Vagina (tissue), 2 donors: ENCODE measurements at places on chromosomes 1 and 21. TPM values are rescaled to one million over a fixed set of nuclear protein-coding genes. Genes with fewer than 3 reads are reported as not detected.

DNA sequence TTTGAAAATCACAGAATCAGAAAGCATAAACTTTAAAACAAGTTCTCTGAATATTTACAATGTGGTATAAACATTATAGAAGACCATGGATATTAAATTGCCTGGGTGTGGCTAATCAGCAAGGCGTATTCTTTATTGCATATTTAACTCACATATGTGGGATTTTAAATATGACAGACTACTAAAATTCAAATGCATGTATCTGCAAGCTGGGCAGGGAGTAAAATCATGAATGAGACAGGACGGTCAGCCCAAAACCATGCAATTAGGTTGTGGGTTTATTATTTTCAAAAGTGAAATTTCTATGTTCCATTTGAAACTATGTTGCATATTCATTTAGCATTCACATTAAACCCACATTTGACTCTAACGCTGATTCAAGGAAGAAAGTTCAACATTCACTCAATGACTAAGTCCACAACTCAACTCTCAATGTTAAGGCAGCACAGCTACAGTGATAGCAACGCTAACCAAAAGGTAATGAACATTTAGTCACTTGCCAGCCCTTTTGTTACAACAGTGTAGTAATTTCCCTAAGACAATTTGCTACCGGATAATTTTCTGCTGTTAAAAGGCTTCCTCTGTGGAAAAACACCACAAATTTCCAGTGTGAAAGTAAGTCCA, 6.3 kb upstream of the SYNJ1 start:
- no peak for DNase-seq
- peaks cover 22% of the 10 kb centered on the region for H3K36me3 ChIP-seq
- no peak overlapping the region for H3K4me3 ChIP-seq
- no peaks in the 10 kb centered on the region for H3K4me1 ChIP-seq

DNA sequence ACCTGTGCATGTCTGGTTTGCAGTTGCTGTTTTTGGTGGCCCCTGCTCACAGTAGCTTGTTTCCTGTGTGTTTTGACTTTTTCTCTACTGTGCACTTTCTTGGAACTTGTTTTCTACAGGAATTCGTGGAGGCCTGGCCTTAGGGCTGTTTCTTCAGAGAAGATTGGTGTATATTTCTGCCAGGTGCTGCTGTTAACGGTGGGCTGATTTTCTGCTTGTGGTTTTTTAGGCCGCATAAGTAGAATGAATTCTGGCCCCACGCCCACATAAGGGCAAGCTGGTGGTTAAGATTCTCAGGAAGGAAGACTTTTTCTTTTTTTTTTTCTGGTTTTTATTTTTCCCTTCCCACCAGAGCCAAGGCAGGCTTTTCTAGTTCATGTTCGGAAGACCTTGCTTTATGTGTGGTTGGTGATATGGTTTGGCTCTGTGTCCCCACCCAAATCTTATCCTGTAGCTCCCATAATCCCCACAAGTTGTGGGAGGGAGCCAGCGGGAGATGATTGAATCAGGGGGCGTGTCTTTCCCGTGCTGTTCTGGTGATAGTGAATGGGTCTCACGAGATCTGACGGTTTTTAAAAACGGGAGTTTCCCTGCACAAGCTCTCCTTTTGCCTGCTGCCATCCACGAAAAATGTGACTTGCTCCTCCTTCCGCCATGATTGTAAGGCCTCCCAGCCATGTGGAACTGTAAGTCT, 71.5 kb upstream of the DISP3 start:
- no peak overlapping the region for H3K4me3 ChIP-seq
- H3K4me1 ChIP-seq = no peaks in the 10 kb centered on the region
- no peak for DNase-seq
- no peaks in the 10 kb centered on the region for H3K36me3 ChIP-seq
- H3K27ac ChIP-seq = no peak overlapping the region

GRCh38 chr1:37458551-37458950, 15.8 kb upstream of the ZC3H12A start:
- H3K27me3 ChIP-seq = no peaks in the 10 kb centered on the region
- no peak overlapping the region for H3K4me3 ChIP-seq
- no peak for DNase-seq
- H3K4me1 ChIP-seq = peaks cover 10% of the 10 kb centered on the region
- H3K36me3 ChIP-seq = no peaks in the 10 kb centered on the region
- no peak overlapping the region for H3K27ac ChIP-seq

DNA sequence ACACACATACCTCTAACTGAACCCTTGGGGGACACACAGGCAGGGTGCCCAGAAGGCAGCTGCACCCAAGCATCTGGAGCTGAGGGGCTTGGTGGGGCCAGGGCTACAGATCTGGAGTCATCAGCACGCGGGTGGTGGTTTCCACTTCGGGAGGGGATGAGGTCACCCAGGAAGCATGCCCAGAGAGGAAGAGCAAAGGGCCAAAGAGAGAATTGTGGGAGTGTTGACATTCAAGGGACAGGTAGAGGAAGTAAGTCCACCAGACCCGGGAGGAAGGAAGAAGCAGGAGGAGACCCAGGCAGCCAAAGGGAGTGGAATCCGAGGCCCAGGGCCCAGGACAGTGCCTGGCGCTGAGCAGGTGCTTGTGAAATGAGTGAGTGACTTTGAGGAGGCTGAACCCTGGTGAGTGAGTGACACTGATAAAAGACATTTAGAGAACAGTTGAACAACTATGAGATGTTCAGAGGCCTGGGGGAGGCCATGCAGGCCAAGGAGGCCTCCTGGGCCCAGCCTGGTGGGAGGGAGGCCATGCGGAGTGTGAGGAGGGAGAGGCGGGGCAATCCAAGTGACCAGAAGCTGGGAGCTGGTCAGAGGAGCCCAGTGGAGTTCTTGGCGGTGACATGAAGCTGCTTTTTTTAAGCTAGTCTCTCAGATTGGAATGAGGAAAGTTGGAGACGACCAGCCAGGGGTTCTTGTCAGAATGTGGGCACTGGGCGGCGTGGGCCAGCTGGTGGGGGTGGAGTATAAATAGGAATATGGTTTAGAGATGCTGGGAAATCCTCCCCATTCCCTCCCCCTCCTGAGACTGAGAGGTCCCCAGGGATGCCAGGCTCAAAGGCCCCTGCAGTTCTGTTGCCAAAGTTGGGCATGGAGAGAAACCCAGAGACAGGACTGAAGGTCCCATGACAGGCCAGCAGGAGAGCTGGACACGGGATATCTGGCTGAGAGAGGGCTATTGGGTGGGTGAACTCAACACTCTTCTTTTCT, 7.9 kb downstream of the CDK18 start:
- peaks cover 31% of the 10 kb centered on the region for H3K4me1 ChIP-seq
- DNase-seq = no peak
- no peak overlapping the region for H3K4me3 ChIP-seq
- H3K36me3 ChIP-seq = no peaks in the 10 kb centered on the region
- H3K27me3 ChIP-seq = no peaks in the 10 kb centered on the region

Gene THEMIS2
- total RNA-seq = 21.9 TPM

Gene FAM167B
- total RNA-seq = 3.7 TPM

Gene ZMYND12
- total RNA-seq = not detected

- H3K27me3 ChIP-seq = no peaks in the 10 kb centered on the region
- H3K36me3 ChIP-seq = no peaks in the 10 kb centered on the region
- no peak overlapping the region for H3K27ac ChIP-seq
Observed at GRCh38 chr1:94553323-94553730, 11.8 kb upstream of the F3 start.
